ENCODE measurements at places on chromosomes 12 and 14.

GRCh38 chr12:2853626-2854025 is 3.2 kb downstream of the TEX52 start:
- ATAC-seq: no peak

DNA sequence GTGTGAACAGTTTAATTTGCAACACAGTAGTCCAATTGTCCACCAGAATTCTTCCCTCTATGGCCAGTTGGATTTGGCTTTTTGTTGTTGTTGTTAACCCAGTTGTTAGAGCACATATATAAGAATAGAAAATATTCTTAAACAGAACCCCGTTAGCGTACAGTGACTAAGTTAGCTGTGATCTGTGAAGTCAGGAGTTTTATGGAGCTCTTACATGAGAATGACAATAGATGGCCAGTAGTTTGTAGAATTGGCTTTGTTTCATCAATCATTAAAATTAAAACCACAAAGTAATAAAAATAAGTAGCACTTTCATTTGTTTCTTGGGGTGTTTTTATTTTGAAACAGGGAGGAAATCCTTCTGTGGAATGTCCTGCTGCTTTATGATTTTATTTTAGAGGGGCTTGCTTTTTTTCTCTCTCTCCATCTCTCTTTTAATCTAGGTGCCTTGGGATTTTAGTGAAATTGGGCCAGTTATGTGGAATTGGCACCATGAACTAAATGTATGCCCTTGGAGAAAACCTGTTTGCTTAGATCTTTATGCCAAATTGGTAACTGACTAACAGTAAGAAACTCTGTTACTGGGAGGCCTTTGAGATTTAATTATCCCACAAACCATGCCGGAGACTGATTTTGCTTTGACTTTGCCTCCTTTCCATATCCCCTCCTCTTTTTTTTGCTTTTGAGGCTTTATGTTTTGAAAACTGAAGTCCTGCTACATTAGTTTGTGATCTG is 22.9 kb downstream of the FBXW8 start:
- no peak for ATAC-seq

- no peak for ATAC-seq
These were observed 71.9 kb downstream of the RASSF8 start for GRCh38 chr12:26030371-26030770.

DNA sequence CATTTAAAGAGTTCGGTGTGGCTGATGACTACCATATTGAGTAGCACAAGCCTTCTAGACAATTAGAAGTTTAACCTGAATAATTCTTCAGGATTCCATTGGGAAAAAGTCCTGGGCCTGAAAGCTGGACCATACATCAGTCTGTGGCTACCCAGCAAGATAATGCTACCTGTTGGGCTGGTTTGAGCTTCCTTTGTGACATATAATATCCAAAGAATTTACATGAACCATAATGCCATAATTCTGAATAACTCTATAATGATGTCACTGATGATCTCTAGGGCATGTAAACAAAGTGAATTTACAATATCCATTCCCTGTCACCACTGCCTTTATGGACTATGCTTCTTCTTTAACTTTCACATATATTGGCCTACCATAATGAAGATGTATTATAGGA is 3.8 kb upstream of the YBX3 start:
- ATAC-seq: no peak

GRCh38 chr12:118034429-118035189 is 18.1 kb downstream of the RFC5 start:
- ATAC-seq: no peak

DNA sequence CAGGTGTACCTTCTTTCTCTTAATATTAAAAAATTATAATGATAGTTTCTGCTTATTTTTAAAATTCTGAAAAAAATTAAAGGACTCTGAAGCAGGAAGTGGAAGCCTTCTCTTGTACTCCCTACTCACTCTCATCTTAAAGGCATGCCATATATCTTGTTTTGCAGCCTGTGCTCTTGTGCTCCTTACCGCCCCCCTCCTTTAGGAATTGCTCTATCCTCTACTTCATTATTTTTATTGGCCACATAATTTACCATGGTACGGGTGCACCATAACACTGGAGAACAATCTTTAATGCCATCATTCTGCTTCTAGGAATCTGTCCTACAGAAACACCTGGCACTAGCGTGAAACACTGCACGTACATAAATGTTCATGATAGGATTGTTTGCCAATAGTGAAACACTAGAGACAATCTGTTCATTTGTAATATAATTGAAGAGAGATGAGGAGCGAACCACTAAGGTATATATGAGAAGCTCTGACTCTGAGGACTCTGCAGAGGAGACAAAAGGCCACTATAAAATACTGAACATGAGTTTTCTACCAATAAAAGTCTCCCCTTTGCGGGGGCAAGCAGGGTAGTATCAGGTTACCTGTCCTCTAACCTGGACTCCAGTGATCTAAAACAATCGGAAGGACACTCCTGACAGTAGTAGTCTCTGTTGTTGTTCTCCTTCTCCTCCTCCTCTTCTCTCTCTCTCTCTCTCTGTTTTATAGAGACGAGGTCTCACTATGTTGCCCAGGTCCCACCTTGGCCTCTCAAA is 6.3 kb upstream of the NYNRIN start:
- no peak for ATAC-seq

DNA sequence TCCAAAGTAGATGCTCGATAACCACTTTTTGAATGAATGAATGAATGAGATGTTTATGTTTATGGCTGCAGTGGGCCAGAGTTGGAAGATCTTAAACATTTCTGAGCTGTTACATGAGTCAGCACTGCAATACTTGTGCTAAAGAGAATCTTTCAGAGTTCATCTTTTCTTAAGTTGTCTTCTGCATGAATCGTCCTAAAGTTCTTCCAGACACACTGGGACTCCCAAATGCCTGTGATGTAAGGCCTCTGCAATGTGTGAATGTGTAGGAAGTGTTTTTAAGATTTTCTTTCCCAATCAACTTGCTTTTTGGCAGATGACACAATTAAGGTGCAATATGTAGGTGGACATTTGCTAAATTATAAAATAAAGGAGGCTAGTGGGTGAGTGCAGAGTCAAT is 50.3 kb upstream of the TRIM9 start:
- ATAC-seq: no peak

- no peak for ATAC-seq
These were observed 76.5 kb downstream of the WNK1 start for GRCh38 chr12:828726-829395.

- ATAC-seq: no peak
These were observed 693 bp downstream of the CBX5 start for GRCh38 chr12:54279227-54279631.

DNA sequence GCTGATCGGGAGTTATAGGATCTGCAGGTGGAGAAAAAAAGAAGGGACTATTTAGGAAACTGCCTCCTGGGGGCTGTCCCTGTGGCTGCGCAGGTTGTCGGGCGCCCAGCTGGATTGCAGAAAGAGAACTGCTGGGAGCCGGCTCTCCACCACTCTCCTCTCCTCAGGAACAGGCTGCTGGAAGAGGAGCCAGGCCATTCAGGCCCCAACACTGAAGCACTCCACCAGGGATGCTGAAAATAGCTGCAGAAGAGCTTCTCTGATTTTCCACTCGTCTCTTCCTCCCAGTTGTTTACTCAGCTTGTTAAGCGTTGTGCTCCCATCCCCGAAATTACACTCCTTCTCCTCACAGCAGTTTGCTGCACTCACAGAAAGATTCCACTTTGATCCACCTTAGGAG is 347.3 kb downstream of the GLT1D1 start:
- ATAC-seq: no peak

- no peak for ATAC-seq
These were observed 60.6 kb downstream of the ADGRD1 start for GRCh38 chr12:131014343-131014742.

GRCh38 chr12:89883630-89884389 is 175.2 kb upstream of the ATP2B1 start:
- ATAC-seq: no peak

DNA sequence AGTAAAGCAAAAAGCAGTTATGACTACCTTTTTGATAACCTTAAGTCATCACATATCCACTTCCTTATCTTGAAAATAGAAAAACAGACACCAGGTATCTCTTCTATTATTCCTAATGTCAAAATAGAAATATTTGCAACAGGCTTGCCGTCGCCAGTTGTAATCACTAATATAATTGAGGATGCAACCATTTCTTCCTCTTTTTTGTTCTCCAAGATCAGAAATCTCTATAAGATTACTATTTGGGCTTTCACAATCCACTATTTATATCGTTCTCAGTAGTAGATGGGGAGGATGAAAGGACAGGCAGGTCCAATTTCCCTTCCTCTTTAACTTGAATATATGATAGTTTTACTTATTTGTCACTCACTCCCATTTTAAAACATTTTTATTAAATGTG is 130.2 kb upstream of the HMGA2 start:
- ATAC-seq: no peak

DNA sequence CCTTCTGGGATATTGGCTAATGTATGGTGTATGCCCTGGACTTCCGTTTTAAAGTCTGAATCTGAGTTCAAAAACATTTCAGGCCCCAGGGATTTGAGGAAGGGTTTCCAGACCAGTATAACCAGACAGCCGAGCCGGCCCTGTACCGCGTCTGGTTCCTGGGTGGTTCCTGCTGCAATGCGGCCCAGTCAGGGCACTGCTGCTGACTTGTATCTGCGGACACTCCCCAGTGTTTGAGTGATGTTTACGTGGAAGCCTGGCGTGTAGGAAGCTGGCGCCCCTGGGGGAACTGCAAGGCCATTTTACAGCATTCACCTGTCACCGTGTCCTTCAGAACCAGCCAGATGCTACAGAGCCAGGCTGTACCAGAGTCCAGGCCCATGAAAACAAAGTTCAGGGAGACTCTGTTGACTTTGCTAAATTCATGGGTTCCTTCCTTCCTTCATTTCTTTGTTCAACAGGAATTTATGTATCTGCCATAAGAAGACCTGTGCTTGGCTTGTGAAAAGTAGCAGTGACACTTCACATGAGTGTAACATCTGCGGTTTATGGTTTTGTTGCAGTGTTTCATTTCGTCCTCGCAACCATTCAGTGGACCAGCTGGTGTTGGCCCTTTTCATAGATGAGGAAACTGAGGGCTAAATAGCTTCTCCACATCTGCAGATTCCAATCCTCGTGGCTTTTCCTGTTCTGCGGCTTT is 16.8 kb downstream of the EML1 start:
- ATAC-seq: no peak

- no peak for ATAC-seq
These were observed 10.6 kb upstream of the FOXN3 start for GRCh38 chr14:89427426-89428172.

DNA sequence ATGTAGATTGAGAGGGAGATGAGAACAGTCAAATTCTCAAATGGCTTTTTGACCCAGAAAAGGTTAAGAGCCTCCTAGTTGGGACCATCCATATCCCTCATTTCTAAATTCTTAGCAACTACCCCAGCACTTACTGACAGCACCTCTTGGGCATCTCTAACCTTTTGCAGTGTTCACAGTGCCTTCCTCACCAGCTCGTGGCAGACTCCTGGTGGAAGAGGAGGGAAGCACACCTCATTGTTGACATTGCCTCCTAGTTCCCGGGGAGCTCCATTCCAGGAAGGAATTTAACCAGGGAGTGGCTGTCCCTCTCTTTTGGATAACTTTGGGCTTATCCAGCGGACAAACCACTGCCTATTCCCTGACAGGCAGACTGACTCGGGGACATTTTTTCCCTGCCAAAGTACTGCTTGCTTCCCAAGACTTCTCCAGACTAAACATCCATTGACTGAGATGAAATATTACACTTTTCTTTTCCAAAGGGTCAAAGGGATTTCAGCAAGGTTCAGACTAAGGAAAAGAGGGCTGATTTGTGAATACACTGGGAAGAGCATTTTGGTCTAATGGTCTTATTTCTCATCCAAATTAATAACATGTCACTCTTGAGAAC is 9.0 kb upstream of the OR6J1 start:
- peak; percentile 74 for ATAC-seq

DNA sequence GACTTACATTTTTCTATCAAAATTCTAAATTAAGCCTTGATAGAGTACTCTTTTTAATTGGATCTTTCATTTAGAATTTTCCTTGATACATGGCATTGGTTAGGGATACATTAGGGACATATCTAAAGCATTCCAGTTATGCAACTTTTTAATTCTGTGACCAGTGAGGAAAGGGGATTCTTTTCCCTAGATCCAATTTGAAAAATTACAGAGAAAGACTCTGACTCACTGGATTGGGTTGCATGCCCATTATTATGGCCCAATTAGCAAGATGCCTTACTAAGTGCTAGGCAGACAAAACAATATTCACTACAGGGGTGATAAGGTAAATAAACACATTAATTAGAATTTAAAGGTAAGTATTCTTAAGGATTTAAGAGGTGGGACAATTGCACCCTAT is 5.2 kb upstream of the RAD52 start:
- ATAC-seq: no peak

- ATAC-seq: no peak
These were observed 377.9 kb upstream of the RGS6 start for GRCh38 chr14:71554323-71554722.

- ATAC-seq: no peak
These were observed 48.3 kb upstream of the BCL2L14 start for GRCh38 chr12:12022306-12022936.

- peak; percentile 42 for ATAC-seq
These were observed 425.3 kb downstream of the ZFP36L1 start for GRCh38 chr14:68367536-68367935.

GRCh38 chr12:62709311-62709710 is 225.6 kb downstream of the PPM1H start:
- ATAC-seq: no peak

DNA sequence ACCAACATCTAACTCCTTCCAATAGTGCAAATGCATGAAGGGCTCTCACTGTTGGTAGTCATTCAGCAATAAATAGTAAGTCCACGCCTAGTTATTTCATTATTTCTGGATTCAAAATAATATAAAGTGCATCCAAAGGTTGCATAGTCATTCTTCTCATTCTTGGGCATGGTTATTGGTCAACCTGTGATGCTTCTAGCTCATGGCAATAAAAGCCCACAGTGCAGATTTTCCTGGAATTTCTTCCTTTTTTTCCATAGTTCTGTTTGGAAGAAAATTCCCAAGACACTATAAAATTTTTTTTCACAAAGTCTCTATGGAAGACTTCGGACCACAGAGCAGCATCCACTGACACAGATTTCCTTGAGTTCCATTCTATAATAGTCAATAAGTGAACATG is 7.6 kb downstream of the CD69 start:
- no peak for ATAC-seq

- ATAC-seq: no peak
These were observed 2.7 kb downstream of the PCNX4 start for GRCh38 chr14:60094306-60094897.
